ENCODE measurements at places on chromosomes 11 and 22.

GRCh38 chr11:62242021-62242420 lies at the start of gene SCGB1D2:
Gene SCGB1D2, plus strand, starts transcription at chr11:62242239. Its CDS starts 69 bp downstream, at chr11:62242308.
- no peak for DNase-seq

DNA sequence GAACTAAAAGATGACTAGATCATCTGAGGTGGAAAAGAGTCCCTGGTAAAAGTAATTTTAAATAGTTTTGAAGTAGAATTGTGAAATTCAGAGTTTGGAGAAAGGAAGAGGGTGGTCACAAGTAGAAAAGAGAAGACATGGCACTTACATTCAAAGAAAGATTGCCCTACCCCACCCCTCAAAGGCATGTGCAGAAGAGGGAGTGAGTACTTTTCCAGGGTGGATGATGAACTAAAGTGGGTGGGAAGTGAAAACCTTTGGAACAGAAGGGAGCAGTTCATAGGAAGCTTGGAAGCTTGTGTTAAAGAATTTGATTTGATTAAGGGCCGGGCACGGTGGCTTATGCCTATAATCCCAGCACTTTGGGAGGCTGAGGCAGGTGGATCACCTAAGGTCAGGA lies 23.6 kb downstream of the SREBF2 start:
- no peak for DNase-seq

GRCh38 chr22:18087350-18087855 lies 9.6 kb downstream of the PEX26 start:
- DNase-seq = no peak

DNA sequence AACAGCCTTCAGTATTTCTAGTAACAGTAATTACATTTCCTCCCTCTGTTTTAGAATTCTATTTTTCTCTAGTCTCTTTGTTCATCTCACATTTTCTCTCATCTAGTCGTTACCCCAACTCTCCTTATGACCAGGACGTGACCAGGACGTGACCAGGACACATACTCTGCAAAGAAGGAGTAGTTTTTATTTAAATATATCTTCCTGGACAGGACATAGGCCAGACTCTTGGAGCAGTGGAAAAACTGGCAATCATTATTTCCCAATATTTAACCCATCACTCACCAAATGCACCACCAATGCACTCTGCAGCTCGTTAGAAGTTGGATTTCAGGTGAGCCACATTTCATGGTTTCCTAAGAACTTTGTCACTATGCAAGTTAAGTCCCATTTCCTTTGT lies 40.3 kb upstream of the POGLUT3 start:
- DNase-seq = no peak

- DNase-seq = no peak
Measured at GRCh38 chr22:45094825-45095224, 68.9 kb upstream of the NUP50 start.

DNA sequence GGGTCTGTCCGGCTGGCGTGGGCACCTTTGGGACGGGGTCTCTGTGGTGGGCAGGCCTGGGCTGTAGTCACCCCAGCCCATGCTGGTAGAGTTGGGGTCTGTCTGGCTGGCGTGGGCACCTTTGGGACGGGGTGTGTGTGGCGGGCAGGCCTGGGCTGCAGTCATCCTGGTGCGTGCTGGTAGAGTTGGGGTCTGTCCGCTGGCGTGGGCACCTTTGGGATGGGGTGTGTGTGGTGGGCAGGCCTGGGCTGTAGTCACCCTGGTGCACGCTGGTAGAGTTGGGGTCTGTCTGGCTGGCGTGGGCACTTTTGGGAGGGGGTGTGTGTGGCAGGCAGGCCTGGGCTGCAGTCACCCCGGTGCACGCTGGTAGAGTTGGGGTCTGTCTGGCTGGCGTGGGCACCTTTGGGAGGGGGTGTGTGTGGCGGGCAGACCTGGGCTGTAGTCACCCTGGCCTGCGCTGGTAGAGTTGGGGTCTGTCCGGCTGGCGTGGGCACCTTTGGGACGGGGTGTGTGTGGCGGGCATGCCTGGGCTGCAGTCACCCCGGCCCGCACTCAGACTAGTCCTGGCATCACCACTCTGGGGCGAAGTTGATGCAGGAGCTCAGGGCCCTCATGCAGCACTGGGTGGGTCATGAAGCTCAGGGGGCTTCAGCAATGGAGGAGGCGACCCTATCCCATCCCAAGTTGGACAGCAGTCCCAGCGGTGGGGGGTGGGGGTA lies 19.3 kb downstream of the PRR33 start:
- DNase-seq = no peak

- DNase-seq = no peak
Measured at GRCh38 chr11:69001243-69002081, 11.6 kb downstream of the MRGPRF start.

DNA sequence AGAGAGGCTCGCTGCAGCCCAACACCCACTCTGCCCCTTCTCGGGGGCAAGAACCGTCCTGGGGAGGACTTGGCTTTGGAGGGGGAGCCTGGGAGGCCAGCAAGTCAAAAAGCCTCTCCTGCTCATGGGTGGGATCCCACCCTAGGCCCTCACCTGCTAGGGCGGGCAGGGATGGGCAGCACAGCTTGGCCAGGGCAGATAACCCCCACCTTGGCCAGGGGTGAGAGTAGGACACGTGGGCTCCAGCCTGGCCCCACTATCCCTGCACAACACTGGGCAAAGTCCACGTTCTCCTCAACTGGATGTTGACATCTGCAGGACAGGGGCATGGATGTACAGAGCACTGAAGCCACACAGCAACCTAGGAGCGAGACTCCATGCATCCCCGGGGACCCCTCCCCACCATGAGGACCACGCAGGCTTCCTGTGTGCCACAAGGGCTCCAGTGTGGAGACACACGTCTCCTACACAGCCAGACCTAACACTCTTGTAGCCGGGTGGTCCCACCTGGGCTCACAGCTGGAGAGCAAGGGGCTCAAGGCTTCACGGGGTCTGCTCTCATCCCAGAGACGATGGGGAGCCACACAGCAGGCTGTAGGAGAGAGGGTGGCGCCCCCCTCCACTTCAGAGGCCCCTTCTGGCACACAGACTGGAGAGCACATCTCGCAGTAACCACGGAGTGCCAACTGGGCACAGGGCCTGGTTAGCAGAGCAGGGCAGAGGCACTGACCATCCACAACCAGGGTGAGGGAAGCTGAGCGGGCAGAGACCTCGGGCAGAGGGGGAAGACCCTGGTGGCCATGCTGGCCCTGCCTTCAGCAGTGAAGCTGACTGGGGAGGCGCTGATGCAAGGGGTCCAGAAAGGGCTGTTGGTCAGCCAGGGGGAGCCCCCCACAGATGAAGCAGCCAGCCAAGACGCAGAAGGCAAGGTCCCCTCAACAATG lies 171.1 kb downstream of the CRYBB2 start:
- no peak for DNase-seq

DNA sequence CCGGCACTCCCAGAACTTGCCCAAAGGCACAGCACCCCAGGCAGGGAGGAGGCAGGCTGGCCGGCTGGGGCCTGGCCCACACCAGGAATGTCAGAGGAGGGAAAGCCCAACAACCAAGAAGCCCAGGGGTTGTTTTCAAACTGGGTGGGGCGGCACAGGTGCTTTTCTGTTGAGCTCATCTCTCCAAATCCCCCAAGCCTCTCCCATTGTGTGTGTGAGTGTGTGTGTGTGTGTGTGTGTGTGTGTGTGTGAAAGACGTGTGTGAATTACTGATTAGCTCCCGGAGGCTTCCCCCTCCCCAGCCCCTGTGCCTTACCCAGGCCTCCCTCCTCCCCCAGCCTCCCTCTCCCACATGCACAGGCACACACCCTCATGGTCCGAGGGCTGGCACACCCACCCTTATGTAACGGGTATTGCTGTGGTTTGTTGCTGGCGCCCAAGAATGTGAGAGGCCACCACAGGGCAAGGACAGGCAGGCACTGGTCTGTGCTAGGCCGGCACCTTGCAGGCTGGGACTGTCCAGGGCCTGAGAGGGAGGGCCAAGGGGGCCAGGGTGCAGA lies 15.9 kb downstream of the TRIM29 start:
- DNase-seq = no peak

GRCh38 chr11:69416762-69417698 lies 64.4 kb upstream of the LINC01488 start:
- no peak for DNase-seq

DNA sequence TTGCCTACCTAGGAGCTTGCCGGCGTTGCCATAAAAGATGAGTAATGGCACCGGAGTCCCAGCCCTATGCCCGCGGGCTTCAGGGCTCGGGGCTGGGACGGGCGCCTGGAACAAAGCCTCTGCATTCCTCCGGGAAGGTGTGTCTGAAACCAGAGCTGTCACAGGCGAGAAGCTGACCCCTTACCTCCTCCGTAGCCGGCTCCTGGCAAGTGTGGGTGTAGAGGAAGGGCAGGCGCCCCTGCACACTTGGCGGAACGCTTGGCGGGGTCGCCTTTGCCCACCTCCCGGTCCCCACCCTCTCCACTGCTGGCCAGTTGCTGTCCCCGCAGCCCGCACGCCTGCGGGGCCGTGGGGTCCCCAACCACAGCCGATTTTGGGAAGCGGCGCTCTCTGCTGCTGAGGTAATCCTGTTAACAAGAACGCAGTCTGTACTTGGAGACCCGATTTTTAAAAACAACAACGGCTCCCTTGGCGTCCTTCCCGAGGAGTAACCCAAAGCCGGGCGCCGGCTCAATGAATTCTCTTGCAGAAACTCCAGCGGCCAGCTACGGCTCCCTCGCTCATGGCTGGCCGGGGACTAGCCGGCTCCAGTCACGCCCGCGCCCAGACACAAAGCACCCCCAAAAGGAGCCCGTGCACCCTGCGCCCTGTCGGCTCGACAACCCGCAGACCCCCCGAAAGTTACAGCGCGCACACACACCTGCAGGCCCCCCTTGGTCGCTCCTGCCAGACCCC lies 89.2 kb downstream of the PLEKHA7 start:
- no peak for DNase-seq

DNA sequence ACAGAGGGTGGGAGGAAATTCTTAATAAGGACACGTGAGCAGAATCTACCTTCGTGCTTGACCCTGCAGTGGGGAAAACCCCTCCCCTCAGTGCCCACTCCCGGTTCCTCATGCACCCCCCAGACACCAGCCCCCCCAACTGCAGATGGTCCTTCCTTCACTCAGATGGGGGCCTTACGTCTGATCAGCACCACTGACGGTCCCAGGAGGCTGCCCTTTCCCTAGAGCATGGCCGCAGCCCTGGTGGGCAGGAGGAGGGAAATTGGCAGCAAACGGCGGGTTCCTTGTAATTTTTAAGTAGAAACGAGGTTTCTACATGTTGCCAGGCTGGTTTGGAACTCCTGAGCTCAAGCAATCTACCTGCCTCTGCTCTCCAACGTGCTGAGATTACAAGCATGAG lies 477.7 kb downstream of the TBC1D22A start:
- DNase-seq = no peak

GRCh38 chr11:11946878-11947277 lies 61.5 kb downstream of the DKK3 start:
- DNase-seq = no peak

DNA sequence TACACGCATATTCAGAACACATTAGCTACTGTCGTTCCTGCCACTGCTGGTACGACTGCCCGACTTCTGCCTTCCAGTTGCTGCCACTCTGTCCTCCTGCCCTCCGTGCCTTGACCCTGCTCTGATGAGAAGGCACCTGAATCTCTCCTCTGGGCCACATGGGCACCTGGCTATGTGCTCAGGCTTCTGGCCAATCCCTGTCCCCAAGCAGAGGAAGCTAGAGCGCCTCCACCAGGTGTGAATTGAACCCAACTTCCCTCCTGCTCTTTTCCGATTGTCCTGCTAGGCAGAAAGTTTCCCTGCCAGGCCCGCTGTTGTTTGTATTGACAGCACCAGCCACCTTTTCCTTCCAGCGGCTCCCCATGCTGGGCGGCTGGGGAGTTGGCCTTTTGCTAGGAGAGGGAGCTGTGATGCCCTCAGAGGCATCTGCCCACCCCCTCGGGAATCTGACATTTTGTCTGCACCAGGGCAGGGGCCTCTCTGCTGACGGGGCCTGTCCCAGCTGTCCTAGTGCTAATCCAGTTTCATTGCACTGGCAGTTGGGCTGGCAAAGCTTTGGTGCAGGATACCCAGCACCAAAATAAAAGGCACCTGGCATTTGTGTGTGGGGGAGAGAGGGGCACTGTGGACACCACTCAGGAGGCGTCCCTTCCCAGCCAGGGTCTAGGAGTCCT lies 118.0 kb downstream of the GRIK4 start:
- no peak for DNase-seq

DNA sequence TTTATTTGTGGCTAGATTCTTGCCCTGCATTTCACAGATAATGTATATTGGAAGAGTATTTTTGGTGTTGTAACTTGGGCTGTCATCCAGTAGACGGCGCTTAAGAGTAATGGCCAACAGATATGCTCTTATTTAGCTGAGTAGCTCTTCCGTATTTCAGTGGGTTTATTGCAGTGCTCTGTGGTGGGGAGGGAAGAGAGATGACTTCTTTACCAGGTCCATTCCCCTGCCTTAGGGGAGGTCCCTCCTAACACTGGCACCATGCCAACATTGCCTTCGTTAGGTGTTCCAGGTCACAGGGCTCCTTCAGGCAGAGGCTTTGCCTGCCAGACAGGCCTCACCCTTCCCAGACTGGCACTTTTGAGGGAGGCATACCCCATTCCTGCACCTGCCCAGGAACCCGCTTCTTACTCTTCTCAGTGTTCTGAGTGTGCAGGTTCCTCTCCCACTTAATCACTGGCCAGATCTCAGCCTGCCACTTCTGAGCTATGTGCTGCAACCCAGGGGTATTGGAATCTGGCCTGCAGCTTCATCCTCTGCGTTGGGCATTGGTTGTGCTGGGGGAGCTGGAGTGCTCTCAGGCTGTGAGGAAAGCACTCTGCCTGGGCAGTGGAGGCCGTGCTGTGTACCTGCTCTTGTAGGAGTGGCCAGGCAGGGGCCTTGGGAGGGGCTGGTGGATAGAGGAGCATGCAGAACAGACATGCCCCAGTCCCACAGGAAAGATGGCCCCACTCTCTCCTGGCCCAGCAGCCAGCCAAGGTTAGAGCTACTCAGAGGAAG lies 29.4 kb upstream of the SLN start:
- DNase-seq = no peak

DNA sequence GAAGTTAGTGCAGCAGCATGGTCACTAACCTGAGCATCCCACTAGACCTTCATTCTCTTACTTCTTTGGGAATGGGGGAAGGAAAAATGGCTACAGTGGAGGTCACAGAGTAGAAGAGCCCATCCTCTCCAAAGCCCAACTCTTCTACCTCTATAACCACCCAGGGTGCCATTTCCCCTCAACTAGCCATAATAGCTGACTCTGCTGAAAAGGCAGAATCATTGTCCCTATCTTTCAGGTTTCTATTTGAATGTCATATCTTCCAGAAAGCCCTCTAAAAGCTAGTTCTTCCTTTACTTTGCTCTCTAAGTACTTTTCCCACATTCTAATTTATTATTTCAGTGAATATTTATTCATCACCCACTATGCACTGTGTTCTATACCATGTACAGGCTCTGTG lies 421.6 kb downstream of the TENM4 start:
- no peak for DNase-seq

DNA sequence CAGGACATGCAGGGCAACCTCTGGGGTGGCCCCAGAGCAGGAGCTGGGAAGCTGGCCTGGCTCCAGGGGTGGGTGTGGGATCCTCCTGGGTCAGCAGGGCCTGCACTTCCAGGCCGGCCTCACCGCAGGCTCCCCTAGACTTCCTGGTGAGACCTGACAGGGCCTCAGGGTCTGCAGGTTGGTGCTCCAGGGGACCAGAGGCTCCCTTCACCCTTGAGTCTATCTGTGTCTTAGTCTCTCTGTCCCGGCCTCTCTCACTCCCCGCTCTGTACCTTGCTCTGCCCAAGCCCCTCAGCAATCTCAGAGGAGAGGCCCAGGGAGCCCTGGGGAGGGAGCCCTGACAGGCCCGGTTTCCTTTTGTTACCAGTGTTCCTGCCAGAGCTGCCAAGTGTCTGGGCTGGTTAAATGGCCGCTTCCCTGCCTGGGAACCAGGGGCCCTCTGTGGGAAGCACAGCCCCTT lies 13.9 kb downstream of the CD82 start:
- no peak for DNase-seq
